Chondrocyte (in vitro differentiated cells): ENCODE measurements at places on chromosomes 3 and 15.

GRCh38 chr3:107739227-107739626 is 216.5 kb downstream of the BBX start:
- no peak for DNase-seq

- no peak for DNase-seq
Observed at GRCh38 chr3:157204431-157204830, 44.5 kb upstream of the CCNL1 start.

GRCh38 chr15:64717735-64718495 is 57.5 kb downstream of the RBPMS2 start:
- peak; percentile 47 for DNase-seq

GRCh38 chr3:137970914-137971831 is 38.8 kb upstream of the CLDN18 start:
- no peak for DNase-seq

GRCh38 chr3:129018751-129019150 is 17.6 kb downstream of the EFCC1 start:
- peak; percentile 54 for DNase-seq

GRCh38 chr3:64384561-64384960 is 159.3 kb upstream of the PRICKLE2 start:
- DNase-seq = no peak

DNA sequence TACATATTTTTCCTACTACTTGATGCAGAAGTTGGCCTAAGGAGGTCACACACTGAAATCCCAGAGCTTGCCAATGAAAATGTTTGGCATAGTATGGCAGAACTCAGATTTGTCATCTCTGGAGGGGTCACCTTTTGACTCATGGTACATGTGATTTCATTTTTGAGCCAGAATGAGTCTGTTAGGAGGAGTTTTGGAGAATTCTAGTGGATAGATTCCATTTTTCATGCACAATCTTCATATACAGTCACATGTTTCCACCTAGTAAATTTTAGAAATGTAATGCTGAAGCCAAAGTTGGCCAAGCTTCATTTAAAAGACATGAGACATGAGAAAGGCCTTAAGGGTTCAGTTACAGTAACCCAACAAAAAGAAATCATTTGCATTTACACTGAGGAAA is 97.8 kb upstream of the IGSF10 start:
- no peak for DNase-seq

DNA sequence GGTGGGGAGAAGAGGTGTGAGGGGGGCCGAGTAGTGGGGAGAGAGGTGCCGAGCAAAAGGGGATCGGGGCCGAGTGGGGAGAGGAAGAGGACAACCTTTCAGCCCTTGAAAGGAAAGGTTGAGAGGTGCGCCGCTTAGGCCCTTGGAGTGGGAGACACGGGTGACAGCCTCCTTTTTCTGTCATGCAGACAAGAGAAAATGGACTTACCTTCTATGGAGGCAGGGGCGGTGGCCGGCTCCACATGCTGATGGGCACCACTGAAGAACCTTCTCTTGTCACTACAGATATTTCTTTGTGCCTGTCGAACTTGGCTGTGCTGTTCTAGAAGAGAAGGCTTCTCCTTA is 421 bp downstream of the KLHL18 start:
- DNase-seq = no peak

DNA sequence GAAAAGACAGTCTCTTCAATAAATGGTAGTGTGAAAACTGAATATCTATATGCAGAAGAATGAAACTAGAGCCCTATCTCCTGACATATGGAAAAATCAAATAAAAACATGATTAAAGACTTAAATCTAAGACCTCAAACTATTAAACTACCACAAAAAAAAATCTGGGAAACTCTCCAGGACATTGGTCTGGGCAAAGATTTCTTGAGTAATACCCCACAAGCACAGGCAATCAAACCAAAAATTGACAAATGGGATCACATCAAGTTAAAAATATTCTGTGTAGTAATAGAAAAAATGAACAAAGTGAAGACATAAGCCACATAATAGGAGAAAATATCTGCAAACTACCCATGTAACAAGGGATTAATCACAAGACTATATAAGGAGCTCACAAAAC is 286.4 kb downstream of the TBC1D5 start:
- DNase-seq = no peak

GRCh38 chr15:100951965-100952364 is 32.8 kb downstream of the LRRK1 start:
- no peak for DNase-seq

- no peak for DNase-seq
Observed at GRCh38 chr3:24937780-24938179, 443.1 kb upstream of the THRB start.

GRCh38 chr3:176848431-176849214 is 348.7 kb downstream of the TBL1XR1 start:
- peak; percentile 24 for DNase-seq

DNA sequence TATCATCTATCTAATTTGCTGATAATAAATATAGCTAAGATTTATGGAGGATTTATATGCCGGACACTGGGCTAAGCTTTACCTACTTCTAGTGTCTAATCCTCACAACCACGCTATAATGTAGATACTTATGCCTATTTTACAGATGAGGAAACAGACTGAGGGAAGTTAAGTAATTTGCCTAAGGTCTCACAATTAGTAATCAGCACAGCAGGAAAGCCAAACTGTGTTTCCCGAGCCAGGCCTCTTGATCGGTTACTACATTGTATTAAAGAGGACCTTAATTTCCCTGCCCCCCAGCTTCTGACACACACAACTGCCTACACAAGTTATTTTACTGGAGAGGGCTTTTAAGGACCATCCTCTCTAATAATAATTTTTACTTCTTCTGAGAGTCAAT is 40.9 kb downstream of the ONECUT1 start:
- DNase-seq = no peak

DNA sequence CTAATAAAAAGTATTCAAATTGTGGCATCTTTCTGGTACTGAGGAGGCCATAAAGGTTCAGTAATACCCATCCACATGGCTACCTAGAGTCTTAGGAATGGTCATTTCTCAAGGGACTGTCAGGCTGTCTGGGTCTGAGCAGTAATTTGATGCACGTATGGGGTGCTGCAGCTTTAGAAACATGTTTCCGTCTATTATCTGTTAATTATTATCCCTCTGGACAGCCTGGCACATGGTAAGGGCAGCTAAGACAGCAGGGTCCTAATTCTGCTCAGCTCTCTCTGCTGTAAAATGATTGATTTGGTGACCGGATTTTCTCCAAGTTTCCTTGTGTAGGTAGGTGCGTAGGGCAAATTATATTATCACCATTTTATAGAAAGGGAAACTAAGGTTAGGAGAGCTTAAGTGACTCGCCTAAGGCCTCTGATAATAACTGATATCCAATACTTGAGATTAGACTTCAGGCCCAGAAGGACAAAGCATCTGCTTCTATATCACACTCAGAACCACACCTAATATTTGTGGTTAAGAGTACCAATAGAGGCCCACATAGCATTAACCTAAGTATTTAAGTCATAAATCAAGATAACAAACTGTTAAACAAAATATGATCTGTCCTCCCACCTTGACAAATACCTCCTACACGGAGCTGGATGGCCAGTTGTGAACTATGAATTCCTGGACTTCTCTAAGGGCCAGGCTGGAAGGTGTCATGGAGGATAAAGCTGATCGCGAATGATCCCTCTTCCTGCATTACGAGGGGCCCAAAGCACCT is 2.9 kb upstream of the RAP2B start:
- no peak for DNase-seq

DNA sequence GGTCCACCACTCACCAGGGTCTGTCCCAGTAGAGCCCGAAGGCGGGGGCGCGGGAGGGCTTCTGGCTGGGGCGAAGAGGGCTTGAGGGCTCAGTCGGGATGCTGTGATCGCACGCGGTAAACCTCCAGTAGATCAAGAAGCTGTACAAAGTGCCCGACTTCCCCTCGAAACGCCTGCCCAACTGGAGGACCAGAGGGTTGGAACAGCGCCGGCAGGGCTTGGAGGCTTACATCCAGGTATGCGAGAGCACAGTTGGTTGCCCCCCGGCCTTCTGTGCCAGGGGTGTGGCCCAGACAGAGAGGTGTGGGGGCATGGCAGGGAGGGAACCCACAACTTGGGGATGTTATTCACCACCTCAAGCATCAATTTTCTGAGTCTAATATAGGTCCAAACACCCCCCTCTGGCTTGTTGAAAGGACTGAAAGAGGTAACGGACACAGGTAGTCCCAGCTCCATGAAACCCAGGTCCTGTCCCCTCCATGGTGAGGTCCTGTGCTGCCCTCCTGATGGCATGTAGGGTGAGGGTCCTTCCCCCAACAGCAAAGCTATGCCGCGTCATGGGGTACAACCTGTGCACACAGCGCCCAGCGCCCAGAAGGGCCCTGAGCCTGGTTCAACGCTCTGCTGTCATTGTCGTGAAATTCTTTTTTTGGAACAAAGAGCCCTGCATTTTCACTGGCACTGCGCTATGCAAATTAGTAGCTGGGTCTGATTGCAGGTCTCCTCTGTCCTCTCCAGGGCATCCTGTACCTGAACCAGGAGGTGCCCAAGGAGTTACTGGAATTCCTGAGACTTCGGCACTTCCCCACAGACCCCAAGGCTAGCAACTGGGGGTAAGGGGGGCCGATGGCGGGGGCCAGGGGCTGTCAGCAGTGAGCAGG is 1.2 kb downstream of the SNX22 start:
- DNase-seq = no peak

GRCh38 chr3:129493206-129493605 is 35.2 kb upstream of the RHO start:
- no peak for DNase-seq

DNA sequence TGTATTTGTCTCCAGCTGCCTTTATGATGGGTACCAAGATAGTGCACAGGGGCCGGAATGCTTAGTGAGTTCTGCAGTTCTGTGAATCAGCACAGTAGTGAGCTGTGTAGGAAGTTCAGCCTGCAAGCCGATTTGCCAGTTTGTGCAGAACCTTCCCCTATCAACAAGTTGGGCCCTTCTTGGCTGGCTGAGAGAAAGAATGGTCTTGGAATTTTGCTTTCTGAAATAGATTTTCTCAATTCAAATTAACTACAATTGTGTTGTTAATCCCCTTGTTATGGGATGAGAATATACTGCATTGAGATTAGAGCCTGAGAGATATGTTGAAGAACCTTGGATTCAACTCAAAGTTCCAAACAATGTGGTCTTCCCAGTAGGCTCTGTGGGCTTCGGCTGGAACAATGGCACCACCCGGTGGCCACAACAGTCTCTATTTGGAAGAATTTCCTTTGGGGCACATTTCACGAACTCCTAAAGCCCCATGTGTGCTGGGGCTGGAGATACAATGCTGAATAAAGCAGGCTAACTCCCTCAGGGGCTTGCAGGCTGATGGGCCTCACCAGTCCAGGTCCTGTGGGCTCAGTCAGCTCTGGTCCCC is 59.1 kb downstream of the TRIM42 start:
- DNase-seq = no peak

GRCh38 chr15:39099524-39099923 is 481.4 kb upstream of the THBS1 start:
- no peak for DNase-seq

DNA sequence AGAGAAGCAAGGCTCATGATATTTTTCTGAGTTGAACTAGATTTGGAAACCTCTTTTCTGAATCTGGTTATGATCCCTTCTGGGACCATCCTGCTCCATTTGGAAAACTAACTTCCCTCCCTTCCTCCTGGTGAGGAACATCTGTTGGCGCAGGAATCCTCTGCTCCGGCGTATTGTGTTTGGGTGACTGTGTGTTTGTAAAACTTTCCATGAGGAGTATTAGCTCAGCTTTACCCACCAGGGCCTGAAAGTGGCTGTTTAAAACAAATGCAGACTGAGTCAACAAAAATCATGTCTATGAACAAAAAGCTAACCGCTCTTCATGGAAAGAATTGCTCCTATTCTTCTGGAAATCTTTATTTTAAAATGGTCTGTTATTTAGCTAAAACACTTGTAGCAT is 17.7 kb downstream of the STARD9 start:
- DNase-seq = no peak

DNA sequence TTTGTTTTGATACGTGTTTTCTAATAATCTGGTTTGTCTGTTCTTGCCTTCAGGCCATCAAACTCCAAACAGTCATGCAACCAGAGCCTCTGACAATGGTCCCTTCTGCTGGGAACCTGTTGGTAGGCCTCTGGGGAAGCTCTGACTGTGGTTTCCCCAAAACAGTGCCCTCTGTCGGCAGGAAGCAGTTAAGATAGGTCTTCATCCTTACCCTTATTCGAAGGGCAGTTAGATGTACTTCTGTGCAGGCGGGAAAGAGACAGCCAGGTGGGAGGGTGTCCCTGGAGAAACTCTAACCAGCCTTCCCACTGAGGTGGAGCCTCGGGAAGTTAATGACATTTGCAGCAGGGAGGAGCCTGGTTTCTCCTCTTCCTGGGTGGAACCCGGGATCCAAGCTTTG is 81.6 kb upstream of the CHMP2B start:
- DNase-seq = no peak

- DNase-seq = no peak
Observed at GRCh38 chr15:80550219-80550907, 144.7 kb upstream of the ABHD17C start.

DNA sequence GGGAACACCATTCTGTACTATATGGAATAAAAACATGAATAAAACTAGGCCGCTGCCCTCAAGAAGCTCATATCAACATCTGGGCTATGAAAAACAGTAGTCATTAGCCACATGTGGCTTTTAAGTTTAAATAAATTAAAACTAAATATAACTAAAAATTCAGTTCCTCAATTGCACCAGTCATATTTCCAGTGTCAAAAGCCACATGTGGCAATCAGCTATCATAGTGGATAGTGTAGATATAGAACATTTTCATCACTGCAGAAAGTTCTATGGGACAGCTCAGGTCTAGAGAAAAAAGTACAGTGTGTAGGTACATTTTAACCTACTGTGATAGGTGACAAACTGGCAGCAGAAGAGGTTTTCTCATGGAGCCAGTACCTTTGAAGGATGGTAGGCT is 261.4 kb downstream of the FOXP1 start:
- no peak for DNase-seq

GRCh38 chr15:88652456-88653199 is 13.8 kb downstream of the ISG20 start:
- no peak for DNase-seq

DNA sequence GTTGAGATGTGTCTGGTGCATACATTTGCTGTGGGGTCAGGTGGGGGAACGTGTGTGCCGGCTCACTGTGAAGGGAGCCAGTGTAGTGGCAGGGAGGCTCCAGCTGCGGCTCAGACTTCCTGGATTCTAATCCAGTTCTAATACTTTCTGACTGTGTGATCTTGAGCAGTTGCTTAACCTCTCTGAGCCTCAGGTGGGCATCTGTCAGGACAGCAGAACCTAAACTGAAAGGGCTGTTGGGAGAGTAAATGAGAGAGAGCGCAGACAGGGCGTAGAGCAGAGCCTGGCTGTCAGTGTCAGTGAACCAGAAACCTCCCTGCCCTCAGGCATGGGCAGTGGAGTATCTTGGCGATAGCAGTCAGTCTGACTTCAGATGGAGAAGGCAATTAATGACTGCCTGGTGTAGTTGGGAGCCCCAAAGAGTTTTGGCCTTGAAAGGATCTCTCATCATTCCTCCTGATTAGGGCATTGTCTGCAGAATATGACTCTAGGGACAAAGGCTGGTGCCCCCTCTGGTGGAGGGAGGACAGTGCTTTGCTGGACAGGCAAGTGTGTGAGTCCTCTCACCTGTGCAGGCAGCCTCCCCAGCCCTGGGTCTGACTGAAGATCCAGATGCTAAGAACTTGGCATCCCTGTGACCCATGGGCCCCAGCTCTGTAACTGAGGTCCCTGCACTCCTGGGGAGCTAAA is 9.6 kb downstream of the KBTBD13 start:
- DNase-seq = peak; percentile 15

GRCh38 chr3:173993299-173993698 is 595.8 kb downstream of the NLGN1 start:
- DNase-seq = no peak
